ENCODE measurements at places on chromosomes 12 and 14.
A peak's percentile ranks its signal among the peaks of the same experiment; 100 is the strongest.

DNA sequence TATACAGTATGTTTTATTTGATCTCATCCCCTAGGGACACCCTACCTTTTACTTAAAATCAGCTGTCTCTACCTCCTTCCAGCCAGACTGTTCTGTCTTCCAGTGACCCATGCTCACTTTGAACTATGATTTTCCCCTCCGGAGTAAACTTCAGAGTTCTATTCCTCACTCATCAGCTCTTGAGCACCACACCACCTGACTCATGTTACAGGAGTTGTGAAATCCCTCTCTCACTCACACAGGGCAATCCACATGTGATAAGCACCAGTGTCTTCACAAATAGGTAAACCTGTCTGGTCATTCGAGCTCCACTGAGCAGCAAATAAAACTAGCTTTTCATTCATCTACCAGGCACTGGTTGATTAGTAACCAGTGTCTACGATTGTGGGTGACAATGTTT, 177.3 kb upstream of the BMP4 start:
- DNase-seq = no peak

DNA sequence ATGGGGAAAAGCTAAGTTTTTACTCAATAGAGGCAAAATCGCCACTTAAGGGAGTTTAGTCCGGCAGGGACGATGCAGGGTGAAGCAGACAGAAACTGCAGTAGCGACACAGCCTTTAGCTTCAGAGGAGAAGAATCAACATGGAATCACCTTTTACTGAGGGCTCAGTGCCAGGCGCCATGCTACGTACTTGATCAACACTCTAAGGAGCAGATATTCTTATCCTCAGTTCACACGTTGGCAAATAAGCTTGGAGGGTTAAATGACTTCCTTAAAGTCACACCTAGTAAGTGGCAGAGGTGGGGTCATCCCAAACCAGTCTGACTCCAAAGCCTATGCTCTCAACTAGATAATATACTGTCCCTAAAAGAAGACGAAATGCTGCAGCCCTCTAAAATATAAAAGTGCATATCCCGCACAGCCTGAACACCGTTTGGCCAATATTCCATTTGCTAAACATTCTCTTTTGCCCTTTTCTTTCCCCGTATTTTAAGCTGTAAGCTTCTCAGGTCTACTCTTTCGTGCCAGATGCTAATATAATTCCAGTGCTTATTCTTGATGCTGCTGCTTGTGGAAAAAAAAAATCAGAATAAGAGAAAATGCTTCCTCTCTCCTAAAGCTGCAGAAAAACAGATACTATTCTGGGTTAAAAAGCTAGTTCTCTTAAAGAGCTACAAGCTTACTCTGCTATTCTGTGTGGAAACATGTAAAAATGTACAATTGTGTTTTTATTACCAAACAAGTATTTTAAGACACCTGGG, 10.9 kb downstream of the CCDC92 start:
- DNase-seq = no peak

GRCh38 chr14:37988472-37988871, 219.2 kb upstream of the SSTR1 start:
- no peak for DNase-seq

- DNase-seq = no peak
These were observed 2.2 kb downstream of the NCKAP5L start for GRCh38 chr12:49825971-49826421.

DNA sequence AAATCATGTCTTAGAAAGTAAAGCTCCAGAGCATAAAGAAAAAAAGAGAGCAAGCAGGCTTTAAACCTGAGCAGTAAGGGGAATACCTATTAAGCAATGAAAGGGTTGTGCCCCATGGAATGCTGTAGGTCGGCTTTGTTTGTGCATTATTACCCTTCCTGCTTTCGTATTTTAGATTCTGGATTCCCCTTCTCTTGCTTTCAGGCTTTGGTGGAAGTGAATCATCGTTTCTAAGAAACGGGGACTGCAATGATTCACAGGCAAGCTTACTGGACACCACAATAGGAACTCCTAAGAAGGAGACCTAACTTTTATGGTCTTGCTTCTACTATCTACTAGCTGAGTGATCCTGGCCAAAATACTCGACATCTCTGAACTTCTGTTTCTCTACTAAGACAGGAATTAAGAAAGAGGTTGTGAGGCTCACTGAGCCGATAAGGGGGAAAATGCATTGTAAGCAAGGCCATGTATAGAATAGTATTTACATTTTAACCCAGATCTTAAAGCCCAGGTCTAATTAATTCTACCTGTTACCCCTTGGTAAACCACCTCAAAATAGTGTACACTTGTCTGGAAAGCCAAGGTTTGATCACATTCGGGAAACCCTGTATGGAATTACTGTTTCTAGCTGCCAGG, 1.2 kb upstream of the BMAL2 start:
- no peak for DNase-seq

DNA sequence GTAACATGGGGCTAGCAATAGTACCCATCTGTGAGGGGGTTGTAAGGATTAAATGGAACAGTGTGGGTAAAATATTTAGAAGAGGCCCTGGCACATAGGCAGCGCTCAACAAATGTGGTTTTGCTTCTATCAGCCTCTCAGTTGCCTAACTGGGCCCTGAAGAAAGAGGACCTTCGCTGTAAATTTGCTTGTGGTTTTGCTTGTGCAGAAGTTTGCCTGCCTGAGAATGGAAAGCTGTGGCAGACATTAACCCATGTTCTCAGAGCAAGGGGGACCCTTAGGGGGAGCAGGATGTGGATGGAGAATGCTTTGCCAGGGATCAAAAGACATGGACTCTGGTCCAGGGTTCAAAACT, 160.1 kb downstream of the BRMS1L start:
- DNase-seq = no peak

GRCh38 chr12:40820794-40821484, 128.7 kb downstream of the CNTN1 start:
- no peak for DNase-seq

- no peak for DNase-seq
These were observed 35.2 kb downstream of the SCARB1 start for GRCh38 chr12:124828264-124829007.

- no peak for DNase-seq
These were observed 212.7 kb downstream of the ZFP36L1 start for GRCh38 chr14:68580096-68580645.

DNA sequence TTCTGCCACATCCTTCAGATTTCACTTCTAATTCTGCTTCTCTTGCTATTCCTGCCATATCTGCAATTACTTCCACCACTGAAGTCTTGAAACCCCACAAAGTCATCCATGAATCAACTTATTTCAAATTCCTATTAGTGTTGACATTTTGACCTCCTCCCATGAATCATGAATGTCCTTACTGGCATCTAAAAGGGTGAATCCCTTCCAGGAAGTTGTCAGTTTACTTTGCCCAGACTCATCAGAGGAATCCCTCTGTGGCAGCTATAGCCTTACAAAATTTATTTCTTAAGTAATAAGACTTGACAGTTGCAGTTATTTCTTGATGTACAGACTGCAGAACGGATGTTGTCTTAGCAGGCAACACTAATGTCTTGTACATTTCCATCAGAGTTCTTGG, 162.9 kb downstream of the PCNX1 start:
- no peak for DNase-seq

- no peak for DNase-seq
These were observed 527.7 kb downstream of the FUT8 start for GRCh38 chr14:65940056-65940735.

- DNase-seq = no peak
These were observed 16.5 kb downstream of the SEL1L start for GRCh38 chr14:81516986-81517797.

DNA sequence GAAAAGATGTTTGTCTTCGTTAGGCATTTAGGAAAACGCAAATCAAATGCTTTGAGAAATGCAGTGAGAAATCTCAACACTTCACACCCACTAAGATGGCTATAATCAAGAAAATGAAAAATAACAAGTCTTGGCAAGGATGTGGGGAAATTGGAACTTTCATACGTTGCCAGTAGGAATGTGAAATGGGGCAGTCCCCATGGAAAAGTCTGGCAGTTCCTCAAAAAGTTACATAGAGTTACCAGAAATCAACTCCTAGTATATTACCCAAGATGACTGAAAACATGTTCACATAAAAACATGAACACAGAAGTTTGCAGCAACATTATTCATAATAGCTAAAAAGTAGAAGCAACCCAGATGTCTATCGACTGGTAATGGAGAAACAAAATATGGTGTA, 41.5 kb upstream of the LRTM2 start:
- DNase-seq = no peak

DNA sequence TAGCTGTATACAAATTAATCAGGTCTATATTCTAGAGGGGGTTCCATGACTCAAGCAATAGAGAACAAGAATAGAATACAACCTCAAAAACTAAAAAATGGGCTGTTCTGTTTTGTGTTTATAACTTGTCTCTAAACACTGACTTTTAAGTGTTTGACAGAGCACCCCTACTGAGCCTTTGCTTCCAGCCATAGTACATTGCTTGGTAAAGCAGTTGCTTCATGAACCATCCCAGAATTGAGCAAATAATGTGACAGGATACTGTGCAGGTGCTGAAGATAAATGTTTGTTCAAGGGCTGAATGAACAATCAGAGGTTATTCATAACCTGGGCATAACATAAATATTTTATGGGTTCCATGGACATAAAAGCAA, 11.5 kb downstream of the SPTSSA start:
- no peak for DNase-seq

- DNase-seq = peak; percentile 69
These were observed 545.1 kb upstream of the ATP2B1 start for GRCh38 chr12:90253674-90254181.

DNA sequence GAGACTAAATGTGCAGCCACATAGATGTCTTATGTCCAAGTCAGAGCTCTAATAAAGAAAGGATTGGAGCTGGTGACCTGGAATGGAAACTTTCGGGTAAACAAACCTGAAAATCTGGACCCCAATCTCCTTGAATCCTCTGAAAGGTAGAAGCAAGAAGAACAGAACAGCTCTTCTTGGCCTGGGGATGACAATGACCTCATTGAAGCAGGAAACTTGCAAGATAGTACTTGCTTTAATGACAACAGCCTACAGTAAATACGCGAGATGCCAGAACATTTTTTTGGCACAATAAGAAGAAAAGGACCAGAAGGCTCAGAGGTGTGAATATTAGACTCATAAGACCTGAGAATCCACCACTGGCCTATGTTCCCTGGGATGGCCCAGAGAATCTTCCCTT, 4.1 kb upstream of the PRIMA1 start:
- DNase-seq = no peak

DNA sequence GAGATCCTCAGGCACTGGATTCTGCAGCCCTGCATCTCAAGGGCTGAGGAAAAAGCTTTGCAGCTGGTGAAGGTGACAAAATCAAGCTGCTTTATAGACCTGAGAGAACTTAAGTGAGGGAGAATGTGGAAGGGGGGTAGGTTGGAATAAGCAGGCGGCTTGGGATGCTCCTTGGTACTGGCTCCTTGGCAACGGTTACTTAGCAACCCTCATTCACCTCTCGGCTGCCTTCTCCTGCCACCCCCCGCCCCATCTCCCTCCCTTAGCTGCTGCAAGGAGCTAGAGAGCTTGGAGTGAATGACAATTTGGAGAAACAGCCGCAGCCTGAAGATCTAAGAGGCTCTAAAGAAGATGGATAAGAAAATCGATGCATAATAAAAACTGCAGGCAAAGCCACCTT, 44.1 kb upstream of the CISTR start:
- no peak for DNase-seq

DNA sequence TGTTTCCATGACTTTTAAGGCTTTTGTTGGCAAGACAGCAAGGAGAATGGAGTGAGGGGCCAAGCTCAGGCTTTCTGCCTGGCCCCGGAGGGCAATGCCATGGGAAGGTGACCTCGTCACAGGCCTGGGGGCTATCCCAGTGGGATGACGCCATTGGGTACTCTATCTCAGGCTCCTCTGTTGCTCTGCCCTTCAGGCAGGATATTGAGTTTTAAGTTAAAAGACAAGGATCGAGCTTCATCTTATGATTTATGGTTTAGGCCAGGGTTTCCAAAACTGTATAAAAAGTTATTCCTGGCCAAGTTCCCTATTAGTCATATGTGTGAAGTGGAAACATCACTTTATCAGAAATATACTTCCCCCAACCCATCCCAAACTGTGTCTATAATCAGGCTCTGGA, 127.7 kb downstream of the ZFP36L1 start:
- DNase-seq = no peak

- DNase-seq = no peak
These were observed 97.7 kb upstream of the RGS6 start for GRCh38 chr14:71834284-71835204.

DNA sequence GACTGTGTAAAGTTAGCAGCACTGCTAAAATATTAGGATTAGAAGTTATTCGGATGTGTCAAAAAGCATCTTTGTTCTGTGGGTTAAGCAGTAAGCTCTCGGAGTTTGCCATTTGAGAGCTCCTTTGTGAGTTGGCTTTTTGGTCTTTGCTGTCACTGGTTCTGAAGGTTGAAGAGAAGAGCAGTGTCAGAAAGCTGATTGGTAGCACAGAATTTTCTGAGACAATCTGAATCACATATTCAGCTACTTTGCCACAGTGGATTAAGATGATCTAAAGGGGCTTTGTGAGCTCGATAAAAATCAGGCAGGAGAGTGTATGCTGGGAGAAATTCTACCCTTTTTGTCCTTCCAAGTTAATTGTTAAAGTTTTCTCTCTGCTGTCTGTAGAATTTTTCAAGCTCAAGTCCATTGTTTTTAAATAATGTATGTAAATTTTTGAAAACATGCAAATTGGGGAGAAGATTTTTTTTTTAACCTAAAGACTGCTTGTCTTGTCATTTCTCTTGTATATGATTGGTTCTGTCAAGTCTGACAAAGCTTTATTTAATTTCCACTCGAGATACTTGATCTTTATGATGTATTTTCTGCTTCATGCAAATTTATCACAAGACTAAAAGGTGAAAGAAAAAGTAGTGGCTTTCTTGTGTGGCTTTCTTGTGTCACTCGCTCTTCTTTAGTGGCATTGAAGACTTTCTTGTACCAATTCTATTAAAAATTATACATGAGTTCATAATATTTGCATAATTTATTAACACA, 307.3 kb downstream of the EGLN3 start:
- DNase-seq = no peak

DNA sequence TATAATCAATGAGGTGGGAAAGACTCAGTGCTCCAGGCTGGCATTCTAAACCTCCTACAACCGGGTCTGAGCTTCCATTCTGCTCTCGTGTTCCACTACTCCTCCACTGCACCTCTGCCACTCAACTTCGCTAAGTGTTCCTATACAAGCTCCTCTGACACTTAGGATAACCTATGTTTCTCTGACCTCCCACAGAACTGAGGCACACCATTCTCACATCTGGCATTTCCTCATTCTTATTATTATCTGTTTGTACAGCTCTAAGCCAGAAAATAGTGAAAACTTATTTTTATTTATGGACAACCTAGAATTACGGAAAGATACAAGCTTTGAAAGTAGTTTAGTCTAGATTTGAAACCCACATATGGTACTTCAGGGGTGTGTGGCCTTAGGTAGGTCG, 127.0 kb downstream of the MED13L start:
- no peak for DNase-seq

DNA sequence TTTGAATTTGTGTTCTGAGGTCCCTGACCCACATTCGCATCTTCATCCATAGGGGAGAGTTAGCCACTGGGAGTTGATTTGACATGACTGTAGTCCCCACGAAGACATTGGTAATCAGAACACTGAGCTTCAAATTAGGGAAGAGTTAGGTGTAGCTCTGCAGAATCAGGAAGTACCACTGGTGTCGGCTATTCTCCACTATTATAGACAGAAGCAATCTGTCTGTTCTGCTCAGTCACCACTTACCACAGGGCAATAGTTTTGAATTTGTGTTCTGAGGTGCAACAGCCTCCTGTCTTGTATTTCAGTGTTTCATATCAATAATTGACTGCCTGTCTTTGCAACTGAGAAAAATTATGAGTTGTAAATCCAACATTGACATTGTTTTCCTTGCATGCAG, 407.6 kb downstream of the LRFN5 start:
- no peak for DNase-seq

Data from NCI-H446 (cell line).